Stimulated activated CD4-positive, alpha-beta T cell treated with anti-CD3 and anti-CD28 coated beads, Interleukin-1b, Interleukin-23, amount 100 ng/mL, for 4 hours (primary cell): ENCODE measurements at places on chromosomes 5 and 9.

DNA sequence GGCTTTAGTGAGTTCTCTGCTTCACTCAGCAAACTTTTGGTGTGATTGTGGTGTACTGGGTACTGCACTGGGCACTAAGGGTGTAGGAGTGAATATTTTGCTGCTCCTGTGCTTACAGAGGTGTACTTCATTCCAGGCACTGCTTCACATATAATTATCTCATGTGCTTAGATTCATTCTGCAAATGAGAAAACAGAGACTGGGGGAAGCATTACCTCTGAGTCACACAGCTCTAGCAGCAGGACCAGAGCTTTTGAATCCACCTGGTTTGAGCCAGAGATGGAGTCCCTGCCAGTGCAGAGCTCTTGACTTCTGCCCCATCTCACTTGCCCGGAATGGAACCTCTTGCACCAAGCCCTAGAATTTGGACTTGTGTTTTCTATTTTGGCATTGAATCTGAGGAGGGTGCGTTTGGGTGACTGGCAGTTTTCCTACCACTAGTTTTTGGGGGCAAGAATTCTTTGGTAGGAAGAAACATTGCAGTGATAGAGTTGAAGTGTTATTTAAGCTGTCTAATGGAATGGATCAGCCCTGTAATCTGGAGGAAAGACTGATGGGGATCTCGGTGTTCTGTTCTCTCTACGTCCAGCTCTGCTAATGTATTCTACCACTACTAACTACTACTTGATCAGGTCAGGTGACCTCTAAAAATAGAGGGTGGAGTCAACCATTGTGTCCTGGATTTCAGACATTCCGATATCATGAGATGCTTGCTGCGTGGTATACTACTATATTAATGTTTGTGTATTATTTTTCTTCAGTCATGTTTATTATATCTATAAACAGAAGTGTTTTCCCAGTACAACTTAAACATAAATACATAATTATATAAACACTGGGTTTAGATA lies 2.5 kb downstream of the ARHGAP26 start:
- DNase-seq = no peak

DNA sequence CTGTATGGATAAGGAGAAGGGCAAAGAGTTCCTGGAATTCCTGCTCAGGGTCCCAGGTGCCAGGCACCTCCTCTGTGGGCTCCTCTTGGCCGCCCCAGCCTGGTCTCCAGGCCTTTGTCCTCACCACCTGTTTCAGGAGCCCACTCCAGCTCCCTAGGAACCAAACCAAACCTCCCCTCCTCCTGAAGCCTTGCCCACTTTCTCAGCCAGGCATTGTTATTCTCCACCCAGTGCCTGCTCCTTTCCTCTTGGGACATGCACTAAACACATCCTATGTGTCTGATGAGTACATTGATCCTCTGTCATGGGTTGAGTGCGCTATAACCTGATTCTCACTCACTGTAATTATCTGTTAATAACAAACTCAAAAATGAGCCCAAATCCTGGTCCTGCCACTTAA lies 189.8 kb downstream of the SPOCK1 start:
- no peak for DNase-seq

DNA sequence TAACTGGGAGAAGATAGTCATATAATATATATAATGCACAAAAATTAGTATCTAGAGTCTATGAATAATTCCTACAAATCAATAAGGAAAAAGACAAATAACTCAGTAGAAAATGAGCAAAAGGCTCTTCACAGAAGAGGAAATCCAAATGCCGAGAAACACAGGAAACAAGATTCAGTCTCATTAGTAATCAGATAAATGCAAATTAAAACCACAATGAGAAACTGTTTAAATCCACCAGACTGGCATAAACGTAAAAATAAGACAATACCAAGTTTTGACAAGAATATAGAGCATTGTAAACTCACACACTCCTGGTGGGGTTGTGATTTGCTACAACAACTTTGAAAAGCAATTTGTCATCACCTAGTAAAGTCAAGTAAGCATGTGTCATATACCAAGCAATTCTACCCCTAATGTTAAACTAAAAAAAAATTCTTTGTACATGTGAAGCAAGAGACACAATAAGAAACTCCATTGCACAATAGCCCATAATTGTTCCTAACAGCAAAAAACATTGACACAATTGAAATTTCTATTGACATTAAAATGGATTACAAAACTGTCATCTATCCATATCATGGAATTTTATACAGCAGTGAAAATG lies 21.0 kb upstream of the UBLCP1 start:
- DNase-seq = no peak

GRCh38 chr9:13717322-13718054 lies 438.0 kb upstream of the MPDZ start:
- no peak for DNase-seq

DNA sequence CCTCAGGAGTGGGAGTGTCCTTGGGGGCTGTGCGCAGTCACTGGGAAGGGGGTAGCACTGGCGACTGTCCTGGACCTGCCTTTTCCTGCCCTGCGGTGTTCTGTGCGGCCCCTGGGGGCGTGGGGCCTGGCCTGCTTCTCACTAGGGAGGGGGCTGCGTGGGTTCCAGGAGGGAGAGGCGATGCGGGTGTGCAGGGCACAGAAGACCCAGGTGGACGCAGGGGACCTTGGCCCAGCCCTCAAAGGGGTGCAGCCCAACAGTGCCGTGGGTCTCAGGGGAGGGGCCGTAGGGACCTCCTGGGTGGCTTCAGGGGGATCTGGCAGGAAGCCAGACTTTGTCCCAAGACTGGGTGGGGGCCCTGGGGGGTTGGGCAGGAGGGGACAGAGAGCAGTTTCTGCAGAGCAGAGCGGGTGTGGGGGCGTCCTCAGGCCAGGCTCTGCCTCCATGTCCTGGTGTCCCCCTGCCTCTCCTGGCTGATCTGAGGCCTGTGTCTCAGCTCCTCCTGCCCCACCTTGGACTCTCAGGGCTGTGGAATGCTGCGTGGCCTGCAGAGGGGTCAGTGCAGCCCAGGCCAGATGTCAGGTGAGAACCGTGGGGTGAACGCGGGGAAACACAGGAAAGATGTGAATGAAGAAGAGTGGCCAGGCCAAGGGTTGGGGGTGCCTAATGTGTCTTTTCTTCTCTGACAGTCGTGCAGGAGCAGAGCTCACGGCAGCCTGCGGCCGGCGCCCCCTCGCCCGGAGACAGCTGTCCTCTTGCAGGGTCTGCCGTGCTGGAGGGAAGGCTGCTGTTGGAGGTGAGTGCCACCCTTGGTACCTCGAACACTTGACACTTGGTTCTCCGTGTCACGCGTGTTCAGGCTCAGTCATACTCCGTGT lies 54.6 kb downstream of the AHRR start:
- no peak for DNase-seq

DNA sequence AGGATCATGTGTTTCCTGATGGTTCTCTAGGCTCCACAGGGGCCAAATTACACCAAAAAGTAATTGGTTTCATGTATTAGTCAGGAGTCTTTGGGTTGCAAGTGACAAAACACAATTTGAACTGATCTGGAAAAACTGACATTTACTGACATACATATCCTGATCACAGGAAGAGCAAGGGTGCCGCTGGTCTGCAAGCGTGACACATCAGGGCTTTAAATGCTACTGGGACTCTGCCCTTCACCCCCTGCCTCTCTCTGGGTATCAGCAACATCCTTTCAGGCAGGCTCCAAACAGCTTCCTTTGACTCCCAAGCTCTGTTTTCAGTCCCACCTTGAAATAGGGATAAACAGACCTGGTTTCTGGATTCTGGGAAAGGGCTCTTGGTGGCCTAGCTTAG lies 197.5 kb downstream of the PALM2AKAP2 start:
- no peak for DNase-seq

DNA sequence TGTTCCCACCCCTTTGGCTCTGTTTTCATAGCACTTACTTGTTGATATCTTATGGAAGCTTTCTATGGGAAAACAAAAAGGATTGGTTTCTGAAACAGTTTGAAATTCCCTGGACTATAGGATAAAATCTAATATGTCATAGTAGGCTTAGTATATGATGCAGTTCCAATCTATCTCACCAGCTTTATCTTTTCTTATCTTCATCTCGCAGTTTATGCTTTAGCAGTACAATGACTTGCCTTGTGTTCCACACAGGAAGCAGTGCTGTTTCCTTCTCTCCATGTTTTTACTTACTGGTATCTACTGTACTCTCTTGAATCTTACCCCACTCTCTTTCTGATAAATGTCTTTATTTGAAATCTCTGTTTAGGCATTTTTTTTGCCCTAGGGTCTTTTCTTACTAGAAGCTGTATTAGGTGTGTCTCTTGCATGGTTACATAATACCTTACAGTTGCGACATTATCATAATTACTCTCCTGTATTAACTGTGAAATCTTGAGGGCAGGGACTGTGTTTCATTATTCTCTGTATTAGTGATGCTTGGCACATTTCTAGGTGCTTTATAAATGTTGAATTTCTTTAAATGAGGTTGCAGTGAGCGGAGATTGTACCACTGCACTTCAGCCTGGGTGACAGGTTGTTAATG lies 76.3 kb downstream of the FOCAD start:
- no peak for DNase-seq

GRCh38 chr9:101462558-101462957 lies 27.0 kb upstream of the ALDOB start:
- DNase-seq = no peak
